ENCODE measurements at places on chromosomes 13 and 19.

- no peak for DNase-seq
These were observed 102.0 kb downstream of the SLITRK1 start for GRCh38 chr13:83780227-83780626.

DNA sequence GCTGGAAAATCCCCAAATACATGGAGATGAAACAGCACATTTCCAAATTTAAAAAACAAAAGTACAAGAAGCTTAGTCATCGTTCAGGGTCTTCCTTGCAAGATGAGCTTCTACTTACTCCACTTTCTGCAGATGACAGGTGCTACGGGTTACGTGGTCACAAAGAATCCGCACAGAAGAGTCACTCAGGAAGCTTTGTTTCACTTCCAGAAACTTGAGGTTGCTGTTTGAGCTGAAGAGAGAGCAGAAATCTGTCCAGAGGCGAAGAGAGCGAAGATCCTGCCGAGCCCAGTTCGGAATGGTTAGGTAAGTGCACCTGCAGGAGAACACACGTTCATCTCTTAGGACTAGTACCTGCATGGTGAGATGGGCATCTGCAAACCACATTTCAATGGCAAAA lies 9.4 kb downstream of the NLRP7 start:
- peak; percentile 57 for DNase-seq

GRCh38 chr13:79647533-79647932 lies 166.6 kb downstream of the NDFIP2 start:
- DNase-seq: no peak

DNA sequence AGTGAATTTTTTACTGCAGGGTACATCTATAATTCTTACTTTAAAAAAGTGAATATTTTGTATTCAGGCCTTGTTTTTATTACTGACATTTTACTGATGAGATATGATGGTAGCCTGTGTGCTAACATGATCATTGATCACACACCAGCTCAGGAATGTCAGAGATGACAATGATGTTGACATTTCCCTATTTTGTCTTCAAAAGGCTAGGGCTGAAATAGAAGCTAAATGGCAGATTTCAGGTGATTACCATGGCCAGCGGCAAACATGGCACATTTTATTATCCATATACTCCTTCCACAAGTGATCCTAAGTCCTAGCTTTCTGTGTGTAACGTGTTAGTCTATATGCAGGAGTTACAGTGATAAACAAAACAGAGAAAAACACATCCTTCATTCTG lies 544.3 kb upstream of the MIR17HG start:
- DNase-seq: no peak

DNA sequence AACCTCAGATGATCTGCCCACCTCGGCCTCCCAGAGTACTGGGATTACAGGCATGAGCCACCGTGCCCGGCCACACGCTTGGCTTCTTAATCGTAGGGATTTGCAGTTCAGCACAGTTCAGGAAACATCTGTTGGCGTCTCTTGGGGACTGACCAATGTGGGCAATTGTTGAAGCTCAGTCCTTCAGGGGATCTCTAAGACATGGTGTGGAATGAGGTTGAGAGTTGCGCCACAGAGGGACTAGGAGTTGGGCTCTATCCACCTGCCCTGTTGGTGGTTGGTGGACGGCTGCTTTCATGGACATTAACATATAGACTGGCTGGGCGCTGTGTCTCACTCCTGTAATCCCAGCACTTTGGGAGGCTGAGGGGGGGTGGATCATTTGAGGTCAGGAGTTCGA lies 37.3 kb upstream of the SIN3B start:
- no peak for DNase-seq

DNA sequence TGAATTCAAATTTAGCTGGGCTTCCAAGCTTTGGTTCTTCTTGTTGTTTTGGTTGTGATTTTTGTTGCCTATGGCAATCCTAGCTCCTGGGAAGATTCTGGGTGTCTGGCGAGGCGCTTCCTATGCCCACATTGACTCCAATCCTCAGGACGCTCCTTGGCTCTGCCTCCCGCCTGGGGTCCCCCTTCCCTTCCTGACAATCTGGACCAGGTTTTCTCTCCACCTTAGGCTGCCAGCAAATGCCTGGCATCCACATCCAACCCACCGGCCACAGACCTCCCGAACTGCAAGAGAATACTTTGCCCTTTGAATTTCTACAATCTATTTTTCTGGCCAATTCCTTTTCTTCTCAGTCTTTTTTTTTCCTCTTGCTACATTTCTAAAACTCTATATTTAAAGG lies 186.9 kb upstream of the UBL3 start:
- no peak for DNase-seq

DNA sequence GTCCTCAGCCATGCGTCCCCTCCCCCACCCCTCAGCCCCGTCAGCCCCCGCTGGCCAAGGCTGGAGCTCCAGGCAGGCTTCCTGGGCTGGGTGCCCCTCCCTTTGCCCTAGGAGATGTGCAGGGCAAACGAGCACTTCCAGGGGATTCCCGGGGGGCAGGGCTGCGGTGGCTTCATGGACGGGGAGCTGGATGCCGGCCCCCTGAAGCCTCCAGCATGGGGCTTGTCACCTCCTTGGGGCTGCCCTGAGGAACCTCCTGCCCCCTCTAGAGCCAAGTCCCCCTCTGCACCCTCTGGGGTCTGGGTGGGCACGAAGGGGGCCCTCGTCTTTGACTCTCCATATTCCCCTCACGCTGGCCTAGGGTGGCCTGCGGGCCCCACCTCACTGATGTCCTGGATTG lies 25.4 kb upstream of the SLC7A10 start:
- DNase-seq: no peak

DNA sequence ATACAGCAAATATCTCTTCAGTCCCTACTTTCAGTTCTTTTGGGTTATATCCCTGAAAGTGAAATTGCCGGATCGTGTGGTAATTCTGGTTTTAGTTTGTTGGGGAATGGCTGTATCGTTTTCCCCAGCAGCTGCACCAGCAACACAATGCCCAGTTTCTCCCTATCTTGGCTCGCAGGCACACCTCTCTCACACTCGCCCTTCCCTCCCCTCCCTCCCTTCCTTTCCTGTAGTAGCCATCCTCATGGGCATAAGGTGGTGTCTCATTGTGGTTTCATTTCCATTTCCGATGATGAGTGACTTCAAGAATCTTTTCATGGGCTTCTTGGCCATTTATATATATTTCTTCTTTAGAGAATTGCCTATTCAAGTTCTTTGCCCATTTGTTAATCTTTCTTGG lies 8.6 kb upstream of the GPR18 start:
- no peak for DNase-seq

- no peak for DNase-seq
These were observed 2715.0 kb upstream of the PCDH20 start for GRCh38 chr13:64130600-64130999.

DNA sequence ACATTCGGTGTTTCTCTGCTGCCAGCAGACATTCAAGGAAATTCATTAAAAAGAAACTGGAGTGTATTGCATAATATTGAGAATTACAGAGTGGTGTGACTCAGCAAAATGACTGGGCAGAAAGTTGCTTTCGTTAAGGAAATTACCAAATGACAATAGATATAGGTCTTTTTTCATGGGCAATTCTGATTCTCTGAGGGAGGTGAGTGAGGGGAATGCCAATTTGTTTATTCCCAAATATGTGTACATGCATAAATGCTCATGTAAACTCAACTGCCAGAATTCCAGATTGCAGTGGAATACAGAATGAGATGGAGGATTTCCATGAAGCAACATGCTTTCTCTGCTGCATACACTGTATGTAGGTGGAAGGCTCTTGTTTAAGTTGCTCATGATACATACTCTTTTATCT lies 1730.1 kb downstream of the SLITRK5 start:
- no peak for DNase-seq

Measured in GM18507 (cell line).